Diencephalon (tissue), 1 donor: ENCODE measurements at places on chromosomes 4 and X. TPM values are rescaled to one million over a fixed set of nuclear protein-coding genes. Genes with fewer than 3 reads are reported as not detected.

The ETDB gene
- not detected for total RNA-seq

The AVPR2 gene
- not detected for total RNA-seq

The TLR1 gene
- 8.3 TPM for total RNA-seq

The TBX22 gene
- total RNA-seq, result 0.23 TPM

The ANXA5 gene
- total RNA-seq, result 76.4 TPM

The NDUFA1 gene
- 69.0 TPM for total RNA-seq

The AIMP1 gene
- 30.2 TPM for total RNA-seq

The ENPEP gene
- 3.0 TPM for total RNA-seq

The PRKG2 gene
- total RNA-seq, result 7.6 TPM

The LNX1 gene
- total RNA-seq, result 32.3 TPM

The ADH1C gene
- total RNA-seq, result not detected

The POU4F2 gene
- total RNA-seq, result not detected

The UGT2B10 gene
- not detected for total RNA-seq

The ATP1B4 gene
- total RNA-seq, result not detected

The MAGEA4 gene
- total RNA-seq, result not detected

The MAGEB17 gene
- total RNA-seq, result not detected

The SOWAHB gene
- total RNA-seq, result 0.92 TPM

The TCEAL7 gene
- total RNA-seq, result 155 TPM

The NUDT9 gene
- 26.3 TPM for total RNA-seq

The DDX3X gene
- total RNA-seq, result 220 TPM

The EDNRA gene
- total RNA-seq, result 11.1 TPM

The MND1 gene
- total RNA-seq, result 9.5 TPM

The PLXNB3 gene
- 4.6 TPM for total RNA-seq

The AFAP1 gene
- 52.1 TPM for total RNA-seq

The PRRG3 gene
- 10.4 TPM for total RNA-seq

The SSX4 gene
- total RNA-seq, result not detected

The FGFBP2 gene
- not detected for total RNA-seq

The ADGRG4 gene
- total RNA-seq, result not detected

The WDR17 gene
- 84.2 TPM for total RNA-seq
